ENCODE measurements at places on chromosomes 4 and X. TPM values are rescaled to one million over a fixed set of nuclear protein-coding genes. Genes with fewer than 3 reads are reported as not detected.

DNA sequence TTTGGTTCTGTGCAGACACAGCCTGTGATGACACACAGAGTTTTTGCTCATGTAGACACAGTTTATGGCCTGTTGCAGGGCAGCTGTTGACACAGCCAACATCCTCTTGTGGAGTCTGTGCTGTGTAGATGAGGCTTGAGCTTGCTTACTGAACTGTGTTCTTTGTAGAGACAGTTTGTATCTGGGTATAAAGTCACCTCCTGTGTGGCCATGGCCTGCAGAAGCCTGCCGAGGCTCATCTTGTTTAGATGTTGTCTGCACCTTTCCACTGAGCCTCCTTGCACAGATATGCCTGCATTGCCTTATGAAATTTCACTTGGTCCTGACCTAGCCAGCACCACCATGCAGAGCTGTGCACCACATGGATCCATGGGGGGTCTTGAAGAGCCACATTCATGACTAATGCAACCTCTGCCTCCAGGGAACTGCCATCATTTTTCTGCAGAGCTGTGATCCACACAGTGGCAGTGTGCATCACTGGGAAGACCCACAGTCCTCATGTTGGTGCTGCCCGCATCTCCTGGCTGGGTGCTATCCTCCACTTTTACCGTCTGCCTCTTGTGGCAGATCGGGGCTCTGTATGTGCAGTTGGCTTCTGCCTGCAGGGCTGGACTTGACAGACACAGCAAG, 198.0 kb upstream of the MAMLD1 start:
- DNase-seq, result no peak

Gene CTAG1B
- total RNA-seq, result not detected

- no peak for DNase-seq
Measured at GRCh38 chr4:26936284-26937065, 75.8 kb downstream of the STIM2 start.

DNA sequence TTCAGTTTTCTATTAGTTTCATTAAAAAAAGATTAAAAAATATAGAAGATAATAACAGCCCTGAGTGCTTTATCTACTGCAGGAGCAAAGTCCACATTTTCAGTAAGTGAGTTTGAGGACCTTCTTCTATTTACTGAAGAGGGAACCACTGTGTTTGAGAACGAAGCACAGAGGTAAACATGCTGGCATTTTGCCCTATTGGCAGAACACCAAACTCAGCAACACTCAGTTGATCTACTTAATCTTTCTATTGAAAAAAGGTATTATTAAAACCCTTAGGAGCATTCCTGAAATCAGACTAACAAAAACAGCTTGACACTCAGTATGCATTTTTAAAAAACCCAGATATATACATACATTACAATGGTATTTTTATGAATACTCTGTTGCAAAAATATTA, 1496.7 kb downstream of the TECRL start:
- DNase-seq, result no peak

- no peak for DNase-seq
Measured at GRCh38 chrX:130086447-130087206, 23.7 kb downstream of the ELF4 start.

Measured in WTC11 (cell line).